ENCODE measurements at places on chromosomes 6 and 20. TPM values are rescaled to one million over a fixed set of nuclear protein-coding genes. Genes with fewer than 3 reads are reported as not detected.

DNA sequence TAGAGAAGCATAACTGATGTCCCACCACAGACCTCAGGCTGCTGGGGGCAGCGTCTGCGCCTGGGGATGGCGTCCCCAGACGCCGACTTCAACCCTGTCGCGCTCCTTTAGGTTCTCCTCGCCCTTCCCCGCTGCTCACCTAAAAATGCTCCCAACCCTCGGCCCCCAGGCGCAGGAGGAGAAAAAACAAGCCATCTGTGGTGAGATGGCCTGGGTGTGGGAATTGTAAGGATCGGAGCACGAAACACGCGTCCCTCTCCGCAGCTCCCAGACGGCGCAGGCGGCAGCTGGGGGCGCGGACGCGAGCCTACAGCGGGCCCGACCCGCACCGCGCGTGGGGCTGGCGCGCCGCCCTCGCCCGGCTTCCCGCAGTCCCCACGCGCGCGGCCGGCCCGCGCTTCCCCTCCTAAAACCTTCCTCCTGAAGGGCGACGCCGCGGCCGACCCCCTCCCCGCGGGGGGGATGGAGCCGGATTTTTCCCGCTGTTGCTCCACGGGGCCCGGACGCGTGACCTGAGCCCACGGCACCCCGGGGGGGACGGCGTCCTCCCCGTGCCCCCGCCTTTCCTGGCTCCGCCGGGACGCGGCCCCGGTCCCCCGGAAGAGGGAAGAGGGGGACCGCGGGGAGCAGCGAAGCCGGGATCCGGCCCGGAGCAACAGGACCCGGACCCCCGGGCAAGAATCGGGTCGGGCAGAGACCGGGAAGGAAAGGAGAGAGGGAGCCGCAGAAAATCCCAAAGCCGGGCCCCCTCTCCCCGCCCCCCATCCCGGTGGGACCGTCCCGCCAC lies 611 bp downstream of the EPB41L2 start:
- DNase-seq: no peak

The PLG gene
- total RNA-seq: not detected

- no peak for DNase-seq
These were observed 4.1 kb downstream of the HLA-A start for GRCh38 chr6:29946223-29947076.

DNA sequence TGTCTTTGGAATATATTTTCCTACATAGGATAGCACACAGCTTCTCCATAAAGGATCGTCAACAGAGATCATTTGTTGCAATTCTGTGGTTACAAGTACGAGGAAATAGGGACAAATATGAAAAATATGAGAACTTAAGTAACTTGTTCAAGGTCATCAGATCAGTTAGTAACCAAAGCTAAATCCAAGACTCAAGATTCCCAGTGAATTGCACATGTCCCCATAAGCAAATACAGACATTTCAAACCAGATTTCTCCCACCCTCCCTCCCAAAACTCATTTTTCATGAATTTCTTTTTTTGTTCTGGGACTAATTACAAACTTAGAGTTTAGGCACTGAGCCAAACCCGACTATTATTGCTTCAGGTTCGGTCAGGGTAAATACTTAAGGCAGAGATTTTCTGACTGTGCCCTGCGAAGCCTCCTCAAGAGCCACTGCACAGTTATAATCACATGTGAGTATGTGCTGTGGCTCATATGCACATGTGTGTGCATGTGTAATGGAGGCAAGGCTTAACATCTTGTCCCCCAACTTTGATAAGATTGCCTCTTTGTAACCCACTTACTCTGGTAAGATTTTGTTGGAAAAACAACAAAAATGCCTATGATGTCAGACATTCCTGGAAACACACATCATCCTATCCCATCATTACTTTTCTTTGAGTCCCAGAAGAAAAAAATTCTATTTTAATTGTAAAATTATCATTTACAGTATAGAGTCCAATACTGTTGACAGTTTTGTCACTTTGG lies 216.2 kb downstream of the CD83 start:
- no peak for DNase-seq

- DNase-seq: no peak
These were observed 234.7 kb downstream of the TRDN start for GRCh38 chr6:123402052-123402451.

GRCh38 chr6:26367114-26367513 lies 2.1 kb downstream of the BTN3A2 start:
- no peak for DNase-seq

GRCh38 chr6:151998784-151999183 lies 191.3 kb downstream of the ESR1 start:
- no peak for DNase-seq

The MUCL3 gene
- total RNA-seq: not detected

GRCh38 chr6:101878554-101879276 lies 485.2 kb downstream of the GRIK2 start:
- DNase-seq: no peak

- DNase-seq: no peak
These were observed 8.2 kb upstream of the TAF8 start for GRCh38 chr6:42042108-42042507.

- no peak for DNase-seq
These were observed 87.1 kb downstream of the COL19A1 start for GRCh38 chr6:69953491-69953890.

The TBC1D22B gene
- total RNA-seq: 17.3 TPM

DNA sequence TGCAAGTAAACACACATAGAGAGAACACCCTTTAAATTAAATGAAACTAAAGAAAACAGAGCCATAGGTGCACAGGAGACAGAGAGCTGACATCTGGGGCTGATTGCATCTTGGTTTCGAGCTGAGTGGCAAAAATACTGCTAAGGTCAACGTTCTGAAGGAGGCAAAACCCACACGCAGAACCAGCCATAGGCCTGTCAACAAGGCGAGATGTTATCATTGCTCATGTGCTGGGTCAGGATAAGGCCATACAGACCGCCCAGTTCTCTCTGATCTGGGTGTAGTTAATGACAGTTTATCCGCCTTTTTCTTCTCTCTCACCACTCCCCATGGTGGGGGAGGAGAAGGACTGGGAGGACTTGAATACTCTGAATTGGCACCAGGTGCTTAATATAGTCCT lies 4.5 kb upstream of the FAM110A start:
- DNase-seq: peak; percentile 41

DNA sequence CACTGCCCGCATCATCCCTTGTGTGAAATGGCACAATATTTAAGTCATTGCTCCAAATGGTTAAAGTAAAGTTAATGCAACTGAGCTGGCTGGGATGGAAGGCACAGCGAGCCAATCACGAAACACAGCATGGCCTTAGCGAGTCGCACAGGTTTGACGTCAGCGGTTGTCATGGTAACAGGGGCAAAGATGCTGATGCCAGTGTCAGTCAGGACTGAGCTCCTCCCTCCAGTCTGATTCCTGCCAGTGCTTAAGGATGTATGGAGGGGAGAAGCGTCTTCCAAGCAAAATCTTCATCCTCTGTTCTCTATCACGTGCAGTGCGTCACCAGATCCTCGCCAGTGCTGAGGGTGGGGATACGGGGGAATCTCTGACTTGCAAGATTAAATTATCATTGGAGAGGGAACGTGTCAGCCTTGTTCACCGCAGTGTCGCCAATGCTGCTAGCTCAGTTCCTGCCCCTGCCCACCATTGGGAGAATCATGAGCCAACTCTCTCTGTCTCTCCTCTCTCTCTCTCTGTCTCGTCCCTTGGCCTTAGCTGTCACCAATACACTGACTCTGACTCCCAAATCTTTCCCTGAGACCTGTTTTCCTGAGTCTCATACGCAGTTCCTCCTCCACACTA lies 24.5 kb downstream of the TSPYL4 start:
- DNase-seq: no peak

DNA sequence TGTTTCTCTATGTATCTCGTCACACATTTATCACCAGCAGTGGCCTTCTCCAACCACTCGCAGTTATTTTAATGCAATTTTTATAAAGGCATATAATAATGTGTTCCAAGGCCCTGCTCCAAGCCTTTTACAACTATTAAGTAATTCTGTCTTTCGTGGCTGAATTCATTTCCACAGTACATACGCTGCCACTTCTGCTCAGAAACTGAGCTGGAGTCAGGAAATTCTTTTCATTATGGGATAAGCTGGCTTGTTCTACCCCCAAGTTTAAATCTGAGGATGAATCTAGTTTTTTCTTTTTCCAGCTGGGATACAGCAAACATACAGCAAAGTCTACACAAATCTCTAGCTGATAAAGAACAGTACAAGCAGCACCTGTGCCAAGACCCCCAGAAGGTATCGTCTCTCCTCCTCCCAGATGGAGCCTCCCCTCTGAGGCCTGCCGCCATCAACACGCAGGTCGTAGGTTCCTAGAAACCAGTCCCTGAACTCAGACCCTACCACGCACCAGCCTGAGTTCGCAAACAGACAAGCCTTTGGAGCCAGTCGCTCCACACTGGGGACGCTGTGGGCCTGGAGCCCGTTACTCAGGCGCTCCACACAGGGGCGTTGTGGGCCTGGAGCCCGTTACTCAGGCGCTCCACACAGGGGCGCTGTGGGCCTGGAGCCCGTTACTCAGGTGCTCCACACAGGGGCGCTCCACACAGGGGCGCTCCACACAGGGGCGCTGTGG lies 263.5 kb downstream of the THBS2 start:
- DNase-seq: no peak

GRCh38 chr20:16828666-16829305 lies 80.6 kb downstream of the OTOR start:
- no peak for DNase-seq

GRCh38 chr6:115067690-115068447 lies 725.0 kb upstream of the HS3ST5 start:
- DNase-seq: no peak

GRCh38 chr20:24590178-24590982 lies 121.0 kb downstream of the SYNDIG1 start:
- DNase-seq: no peak

The LCA5 gene
- total RNA-seq: not detected

GRCh38 chr6:45657226-45657625 lies 279.5 kb upstream of the SUPT3H start:
- DNase-seq: no peak

The ARMH2 gene
- 0.41 TPM for total RNA-seq

DNA sequence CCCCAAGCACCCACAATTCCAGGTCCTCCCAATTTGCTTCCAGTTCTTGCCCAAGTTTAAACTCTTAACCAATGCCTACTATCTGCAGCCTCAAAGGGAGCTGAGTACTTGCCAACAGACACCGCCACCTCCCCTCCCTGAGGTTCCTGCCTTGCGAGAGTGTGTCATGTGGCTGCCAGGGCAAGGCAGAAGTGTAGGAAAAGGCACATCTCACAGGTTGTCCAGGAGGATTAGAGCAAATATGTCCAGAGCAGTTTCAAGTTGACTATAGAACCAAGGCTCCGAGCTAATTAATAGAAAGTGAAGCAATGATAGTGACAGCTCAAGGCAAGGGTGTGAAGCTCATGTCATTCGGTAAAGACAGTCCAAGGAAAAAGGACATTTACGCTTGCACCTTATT lies 127.8 kb downstream of the ATXN1 start:
- no peak for DNase-seq

The NRN1 gene
- 0.26 TPM for total RNA-seq

- DNase-seq: peak; percentile 84
These were observed 64.8 kb downstream of the KIAA0319 start for GRCh38 chr6:24581084-24581669.

DNA sequence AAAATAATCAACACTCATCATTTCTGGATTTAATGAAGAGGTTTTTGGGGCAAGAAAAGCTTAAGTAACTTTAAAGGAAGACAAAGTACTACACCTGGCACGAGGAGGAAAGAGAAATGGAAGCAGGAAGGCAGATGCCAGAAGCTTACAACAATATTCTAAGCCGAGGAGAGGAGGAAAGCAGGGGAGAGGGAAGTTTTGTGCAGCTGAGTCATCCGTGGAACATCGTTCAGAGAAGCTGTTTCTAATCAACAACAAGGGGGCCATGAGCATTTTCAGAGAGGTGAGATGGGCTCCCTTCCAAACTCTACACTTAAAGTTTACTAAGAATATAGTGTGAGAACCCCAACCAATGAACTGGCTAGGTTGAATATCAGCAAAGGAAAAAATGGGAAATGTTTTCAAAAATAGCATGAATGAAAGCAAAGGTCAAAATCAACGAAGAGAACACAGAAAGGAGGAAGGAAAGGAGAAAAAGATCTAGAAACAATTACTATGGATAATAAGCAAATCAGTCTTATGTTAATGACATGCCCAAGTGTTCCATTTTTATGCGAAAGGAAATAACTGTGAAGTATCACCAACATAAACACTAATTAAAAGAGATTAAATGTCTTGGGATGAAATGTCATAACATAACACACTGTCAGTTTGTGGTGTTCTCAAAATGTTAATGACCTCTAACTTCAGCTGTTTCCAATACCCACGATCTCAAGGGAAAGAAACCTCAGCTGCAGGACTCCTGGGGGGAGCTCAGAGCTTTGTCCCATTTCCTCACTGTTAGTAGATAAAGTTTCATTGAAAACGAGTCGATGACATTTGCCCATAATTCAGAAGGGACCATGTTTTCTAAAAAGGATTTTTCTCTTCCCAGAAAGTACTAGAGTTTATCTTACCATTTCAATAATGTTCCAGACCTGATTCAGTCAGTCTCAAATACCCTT lies 203.4 kb upstream of the STXBP5 start:
- DNase-seq: no peak

DNA sequence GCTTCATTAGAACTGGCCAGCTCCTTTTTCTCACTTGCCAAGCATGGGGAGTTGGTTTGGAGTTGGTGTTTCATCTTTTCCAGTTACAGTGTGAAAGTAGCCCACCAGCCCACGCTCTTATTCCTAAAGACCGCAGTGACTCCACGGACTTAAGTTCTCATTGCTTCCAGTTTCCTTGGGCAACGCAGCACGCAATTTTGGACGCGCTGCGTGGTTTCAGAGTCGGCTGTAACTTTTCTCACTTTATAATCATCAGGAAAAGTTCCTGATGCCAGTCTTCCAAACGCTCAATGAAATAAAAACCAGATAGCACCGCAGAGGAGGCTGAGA lies 381 bp upstream of the PEX7 start:
- no peak for DNase-seq

DNA sequence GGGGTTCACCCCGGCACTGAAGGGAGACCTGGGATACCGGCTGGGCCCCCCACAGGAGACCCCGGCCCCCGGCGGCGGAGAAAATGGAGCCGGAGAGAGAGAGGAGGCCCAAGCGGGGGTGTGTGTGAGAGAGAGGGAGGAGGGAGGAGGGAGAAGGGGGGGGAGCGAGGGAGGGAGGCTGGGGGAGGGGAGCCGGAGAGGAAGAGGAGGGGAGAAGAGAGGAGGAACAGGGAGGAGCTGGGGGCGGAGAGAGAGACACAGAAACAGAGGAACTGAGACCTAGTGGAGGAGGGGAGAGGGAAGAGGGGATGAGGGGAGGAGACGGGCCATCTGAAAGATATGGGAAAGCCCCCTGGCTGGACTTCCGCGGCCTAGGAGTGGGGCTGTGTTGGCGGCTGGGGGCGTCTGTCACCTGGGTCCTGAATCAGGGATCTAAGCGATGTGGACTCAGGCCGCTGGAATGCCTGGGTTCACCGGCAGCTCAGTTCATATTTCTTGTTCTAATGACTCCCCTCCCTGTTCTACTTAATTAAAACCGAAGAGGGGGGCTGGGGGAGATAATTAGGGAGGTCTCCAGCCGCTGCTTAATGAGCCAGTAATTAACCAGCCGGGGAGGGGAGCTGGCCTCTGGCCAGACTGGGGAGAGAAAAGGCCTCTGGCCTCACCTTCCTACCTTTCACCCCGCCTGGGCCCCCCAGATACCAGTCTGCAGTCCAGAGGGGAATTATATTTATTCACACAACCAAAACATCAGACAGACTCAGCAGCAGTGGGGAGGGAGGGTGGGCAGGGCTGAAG lies at the start of gene PBX2:
TSS of gene PBX2 (minus strand) at position 149 of the 798 bp plus-strand sequence. CDS start 287 bp downstream, outside the sequence.
- DNase-seq: peak; percentile 92

- no peak for DNase-seq
These were observed 38.5 kb downstream of the FBXL4 start for GRCh38 chr6:98909236-98909635.
